NCI-H1417 (cell line): ENCODE measurements at places on chromosomes 3 and 15.

DNA sequence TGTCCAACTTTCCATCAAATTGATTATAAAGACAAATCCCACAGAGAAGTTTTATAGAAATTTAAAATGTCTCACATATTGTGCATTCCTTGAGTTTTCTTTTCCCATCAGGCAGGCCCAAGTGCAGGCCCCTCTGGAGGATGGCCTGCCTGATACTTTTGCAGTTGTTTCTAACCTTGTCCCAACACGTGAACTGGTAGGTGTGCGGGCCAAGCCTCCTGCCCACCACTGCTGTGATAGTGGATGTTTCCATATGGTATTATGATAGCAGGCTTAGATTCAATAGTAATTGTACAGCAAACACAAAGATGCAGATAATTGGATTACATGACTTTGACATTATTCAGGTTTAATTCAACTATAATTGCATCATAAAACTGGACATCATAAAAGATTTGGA lies 1.4 kb downstream of the P2RY12 start:
- DNase-seq: no peak

DNA sequence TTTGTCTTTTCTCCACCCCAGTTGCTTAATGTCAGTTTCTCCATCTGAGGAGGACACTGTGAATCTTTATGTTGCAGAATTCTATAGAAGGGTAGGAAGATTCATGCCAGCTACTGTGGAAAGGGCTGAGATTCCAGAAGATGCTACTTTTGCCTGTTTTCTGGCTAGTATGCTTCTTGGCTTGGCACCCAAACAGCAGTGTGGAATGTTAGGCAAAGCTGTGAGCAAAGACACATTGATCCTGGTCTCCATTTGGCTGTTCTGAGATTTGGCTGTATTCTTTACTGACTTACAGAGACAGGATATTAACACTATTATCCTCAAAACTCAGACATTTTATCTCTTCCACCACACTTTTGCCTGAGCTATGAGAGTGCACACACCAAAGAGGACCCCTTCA lies 39.3 kb downstream of the PDHB start:
- no peak for DNase-seq

DNA sequence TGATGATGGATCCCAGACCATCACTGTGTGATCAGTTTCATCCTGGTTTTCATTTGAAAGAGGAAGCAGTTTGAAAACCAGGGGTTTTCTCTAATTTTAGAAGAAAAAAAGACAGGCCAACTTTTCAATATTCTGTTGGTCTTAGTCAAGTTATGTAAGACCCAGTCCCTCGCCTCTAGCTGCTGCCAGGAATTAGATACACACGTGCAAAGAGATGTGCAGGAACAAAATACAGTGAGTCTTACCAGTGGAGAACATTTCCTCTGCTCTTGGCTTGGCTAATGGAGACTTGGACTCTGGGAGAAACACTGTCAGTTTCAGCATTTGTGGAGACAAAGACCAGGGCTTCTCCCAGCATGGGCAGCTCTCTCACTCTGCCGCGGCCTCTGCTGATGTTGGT lies 214.9 kb upstream of the C2CD4B start:
- DNase-seq: no peak

- DNase-seq: no peak
Measured at GRCh38 chr3:185024406-185024805, 128.5 kb downstream of the C3orf70 start.

- DNase-seq: no peak
Measured at GRCh38 chr15:26525096-26525495, 247.8 kb downstream of the GABRB3 start.
